NCI-H82 (cell line): ENCODE measurements at places on chromosomes 16 and 17.

DNA sequence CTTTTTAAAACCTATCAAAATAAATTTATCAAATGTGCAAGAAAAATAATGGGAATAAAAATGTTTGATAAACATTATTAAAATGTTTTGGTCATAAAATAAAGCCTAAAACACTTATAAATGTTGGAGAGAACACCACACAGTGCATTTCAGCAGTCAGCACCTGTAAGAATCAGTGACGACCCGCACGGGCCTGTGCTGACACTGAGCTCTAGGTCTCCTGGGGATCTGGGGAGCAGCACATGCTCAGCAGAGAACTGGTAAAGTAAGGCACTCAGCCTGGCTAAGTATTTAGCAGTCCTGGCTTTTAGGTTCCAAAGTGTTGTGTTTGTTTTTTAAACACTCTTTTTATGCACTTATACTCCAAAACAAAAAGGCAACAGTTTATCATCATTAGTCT is 46.9 kb downstream of the HELZ start:
- no peak for DNase-seq

DNA sequence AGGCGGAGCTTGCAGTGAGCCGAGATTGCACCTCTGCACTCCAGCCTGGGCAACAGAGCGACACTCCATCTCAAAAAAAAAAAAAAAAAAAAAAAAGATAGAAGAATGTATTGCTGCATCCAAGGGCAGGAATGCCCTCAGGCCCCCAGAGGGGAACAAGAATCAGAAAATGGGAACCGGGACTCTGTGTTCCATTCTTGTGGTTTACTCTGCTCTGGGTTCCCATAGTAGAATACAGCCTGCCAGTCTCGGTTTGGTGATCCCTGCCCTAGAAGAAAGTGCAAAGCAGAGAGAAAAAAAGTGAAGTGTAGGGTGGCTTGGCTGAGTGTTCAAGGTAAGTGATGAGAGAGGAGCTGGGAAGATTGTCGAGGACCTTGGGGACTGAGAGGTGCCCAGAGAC is 27.4 kb upstream of the KDM6B start:
- DNase-seq = no peak

DNA sequence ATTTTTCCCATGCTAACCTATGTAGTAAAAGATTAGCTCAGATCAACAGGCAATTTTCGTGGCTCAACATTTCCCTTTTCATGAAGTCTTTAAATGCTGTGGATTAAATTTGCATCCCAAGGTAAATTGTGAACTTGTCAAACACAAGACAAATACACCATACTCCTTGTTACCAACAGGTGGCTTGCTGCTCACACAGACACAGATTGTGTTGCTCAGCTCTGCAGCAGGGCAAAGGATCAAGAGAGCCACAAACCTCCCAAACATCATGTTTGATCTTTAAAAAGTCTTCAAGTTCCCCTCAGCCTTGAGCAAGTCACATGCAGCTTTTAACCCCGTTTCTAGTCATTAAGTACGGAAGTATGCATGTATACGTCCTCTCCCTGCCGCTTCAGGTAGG is 119.6 kb upstream of the CNTNAP4 start:
- DNase-seq = no peak

DNA sequence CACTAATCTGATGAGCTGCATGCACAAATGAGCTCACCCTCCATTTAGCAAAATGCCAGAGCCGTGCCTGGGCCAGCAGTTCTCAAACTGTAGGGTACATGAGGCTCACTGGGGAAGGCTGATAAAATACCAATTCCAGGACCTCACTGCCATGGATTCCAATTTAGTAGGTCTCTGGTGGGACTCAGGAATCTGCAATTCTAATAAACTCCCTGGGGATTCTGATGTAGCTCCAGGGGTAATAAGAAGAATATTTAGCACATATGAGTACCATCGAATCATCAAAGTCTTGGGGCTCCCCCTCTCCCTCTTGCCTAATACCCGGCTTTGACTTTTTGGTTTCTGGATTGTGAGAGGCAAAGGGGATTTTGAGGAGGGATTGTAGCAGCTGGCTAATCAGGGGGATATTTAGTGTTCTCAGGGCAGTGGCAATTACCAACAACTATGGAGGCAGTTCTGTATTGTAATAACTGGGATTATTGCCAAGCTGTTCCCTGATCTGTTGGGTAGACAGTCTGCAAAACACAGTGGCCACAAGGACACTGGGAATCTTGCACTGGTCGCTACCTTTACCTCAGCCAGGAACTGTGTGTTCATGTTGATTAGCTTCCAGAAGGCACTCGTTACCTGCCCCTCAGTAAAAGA is 140.4 kb downstream of the SHISA9 start:
- peak; percentile 96 for DNase-seq

DNA sequence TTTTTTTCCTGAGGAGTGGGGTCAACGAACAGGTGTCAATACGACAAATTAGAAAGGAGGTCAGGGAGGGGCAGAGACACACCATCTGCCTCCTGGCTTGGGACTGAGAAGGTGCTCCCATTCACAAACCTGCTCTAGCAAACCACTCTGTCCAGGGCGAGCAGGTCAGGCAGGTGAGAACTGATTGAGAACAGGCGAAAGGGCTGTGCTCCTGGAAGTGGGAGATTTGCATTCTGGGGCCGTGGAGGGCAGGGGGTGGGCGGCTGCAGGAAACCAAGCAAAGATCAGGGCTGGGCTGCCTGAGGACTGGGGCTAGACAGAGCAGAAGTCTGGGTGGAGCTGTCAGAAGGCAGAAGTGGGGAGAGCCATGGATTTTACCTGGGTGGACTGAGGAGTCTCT is 98.9 kb upstream of the NLRP1 start:
- DNase-seq = peak; percentile 31

DNA sequence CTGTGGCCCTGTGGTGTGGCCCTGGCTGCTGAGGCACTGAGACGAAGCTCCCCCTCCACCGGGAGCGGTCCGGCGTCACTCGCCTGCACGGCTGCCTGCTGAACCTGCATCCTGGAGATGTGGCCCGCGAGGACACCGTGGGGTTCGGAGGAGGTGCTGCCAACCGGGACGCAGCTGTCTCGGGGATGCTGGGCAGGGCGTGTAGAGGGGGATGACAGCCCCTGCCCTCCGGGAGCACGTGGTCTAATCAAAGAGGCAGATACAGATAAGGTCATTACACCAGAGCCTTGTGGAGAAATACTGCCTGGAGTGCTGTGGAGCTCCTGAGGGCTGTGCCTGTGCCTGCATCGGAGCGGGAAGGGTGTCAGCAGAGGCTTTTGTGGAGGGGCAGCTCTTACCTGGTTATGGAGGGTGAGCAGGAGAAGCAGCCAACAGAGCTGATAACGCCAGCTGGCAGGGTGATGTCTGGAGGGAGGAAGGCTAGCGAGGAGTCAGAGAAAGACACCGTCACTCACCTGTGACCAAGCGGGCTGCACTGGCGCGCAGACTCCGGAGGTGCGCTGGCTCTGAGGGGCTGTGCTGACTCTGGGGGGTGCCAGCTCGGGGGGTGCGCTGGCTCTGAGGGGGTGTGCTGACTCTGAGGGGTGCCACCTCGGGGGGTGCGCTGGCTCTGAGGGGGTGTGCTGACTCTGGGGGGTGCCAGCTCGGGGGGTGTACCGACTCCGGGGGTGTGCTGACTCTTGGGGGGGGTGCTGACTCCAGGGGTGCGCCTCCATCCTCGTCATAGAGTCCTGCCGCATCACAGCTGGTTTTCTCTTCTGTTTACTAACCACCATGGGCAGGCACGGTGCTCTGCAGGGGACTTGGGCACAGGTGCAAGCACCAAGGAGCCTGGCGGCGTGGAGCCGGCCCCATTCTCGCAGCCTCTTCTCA is 104.7 kb upstream of the CHMP6 start:
- DNase-seq = no peak

GRCh38 chr16:88697831-88698615 is 8.2 kb downstream of the RNF166 start:
- peak; percentile 14 for DNase-seq

DNA sequence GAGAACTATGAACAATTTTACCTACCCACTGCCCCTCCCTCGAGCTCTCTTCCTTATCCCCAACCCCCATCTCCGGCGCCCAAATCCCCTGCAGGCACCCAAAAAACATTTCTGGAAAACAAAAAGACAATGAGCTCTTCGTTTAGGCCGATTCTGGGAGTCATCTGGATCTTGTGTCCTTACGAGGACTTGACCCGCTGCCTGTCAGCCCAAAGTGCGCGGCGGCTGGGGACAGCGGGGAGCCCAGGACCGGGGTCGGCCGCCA is 524 bp downstream of the STRADA start:
- DNase-seq = no peak

DNA sequence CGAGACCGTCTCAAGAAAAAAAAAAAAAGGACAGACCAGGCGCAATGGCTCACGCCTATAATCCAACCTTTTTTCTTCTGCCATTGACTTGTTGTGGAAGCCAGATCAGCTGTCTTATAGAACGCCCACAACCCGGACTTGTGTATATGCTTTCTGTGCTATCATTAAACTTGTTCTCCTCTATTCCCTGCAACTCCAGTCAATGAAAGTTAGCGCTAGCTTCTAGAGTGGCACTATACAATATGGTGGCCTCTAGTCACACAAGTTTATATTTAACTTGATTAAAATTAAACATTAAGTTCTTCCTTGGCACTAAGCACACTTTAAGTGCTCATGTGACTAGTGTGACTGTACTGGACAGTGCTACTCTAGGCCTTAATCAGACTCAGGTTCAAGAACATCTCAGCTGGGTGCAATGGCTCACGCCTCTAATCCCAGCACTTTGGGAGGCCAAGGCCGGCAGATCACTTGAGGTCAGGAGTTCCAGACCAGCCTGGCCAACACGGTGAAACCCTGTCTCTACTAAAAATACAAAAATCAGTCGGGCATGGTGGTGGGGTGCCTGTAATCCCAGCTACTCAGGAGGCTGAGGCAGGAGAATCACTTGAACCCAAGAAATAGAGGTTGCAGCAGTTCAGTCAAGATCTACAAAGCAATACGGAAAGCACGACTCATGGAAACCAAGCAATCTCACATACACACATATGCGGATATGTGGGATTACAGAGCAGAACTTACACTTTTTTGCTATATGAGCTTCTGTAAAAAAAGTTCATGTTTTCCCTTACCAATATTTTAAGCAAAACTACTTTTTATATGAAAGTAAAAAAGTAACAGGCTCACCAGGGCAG is 18.8 kb upstream of the GLG1 start:
- DNase-seq = no peak

DNA sequence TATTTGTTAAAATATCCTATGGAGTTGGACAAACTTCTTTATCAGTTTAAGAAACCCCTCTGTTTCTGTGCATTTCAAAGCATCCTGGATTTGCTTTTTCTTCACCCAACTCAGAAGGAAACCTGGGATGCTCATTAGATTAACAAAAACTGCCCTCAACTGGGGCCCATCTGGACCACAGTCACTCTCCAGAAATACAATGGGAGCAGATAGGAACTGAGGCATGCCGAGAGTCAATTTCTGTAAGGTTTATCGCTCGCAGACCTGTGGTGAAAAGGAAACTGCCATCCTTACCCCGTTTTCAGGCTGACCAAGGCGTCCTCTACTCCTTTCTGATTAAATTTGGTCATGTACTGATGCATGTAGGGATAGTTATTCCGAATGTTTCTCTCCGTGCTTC is 360.3 kb downstream of the GRIN2A start:
- DNase-seq = no peak

DNA sequence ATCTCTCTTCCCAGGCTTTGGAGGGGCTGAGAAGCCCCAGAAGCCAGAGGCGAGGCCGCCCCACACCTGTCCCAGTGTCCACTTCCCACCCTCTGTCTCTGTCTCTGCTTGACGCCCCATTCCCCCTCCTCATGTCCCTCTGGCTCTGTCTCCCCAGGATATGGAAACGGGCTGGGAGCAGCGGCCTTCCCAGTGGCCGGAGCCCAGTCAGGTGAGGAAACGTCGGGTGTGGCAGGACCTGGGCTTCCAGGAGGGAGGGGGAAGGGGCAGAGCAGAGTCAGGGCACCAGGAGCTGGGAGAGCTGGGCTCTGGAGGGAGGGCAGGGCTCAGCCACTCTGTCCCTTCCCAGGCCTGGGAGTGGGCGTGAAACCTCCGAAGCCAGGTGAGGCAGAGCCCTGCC is 10.6 kb upstream of the PKMYT1 start:
- DNase-seq = no peak

DNA sequence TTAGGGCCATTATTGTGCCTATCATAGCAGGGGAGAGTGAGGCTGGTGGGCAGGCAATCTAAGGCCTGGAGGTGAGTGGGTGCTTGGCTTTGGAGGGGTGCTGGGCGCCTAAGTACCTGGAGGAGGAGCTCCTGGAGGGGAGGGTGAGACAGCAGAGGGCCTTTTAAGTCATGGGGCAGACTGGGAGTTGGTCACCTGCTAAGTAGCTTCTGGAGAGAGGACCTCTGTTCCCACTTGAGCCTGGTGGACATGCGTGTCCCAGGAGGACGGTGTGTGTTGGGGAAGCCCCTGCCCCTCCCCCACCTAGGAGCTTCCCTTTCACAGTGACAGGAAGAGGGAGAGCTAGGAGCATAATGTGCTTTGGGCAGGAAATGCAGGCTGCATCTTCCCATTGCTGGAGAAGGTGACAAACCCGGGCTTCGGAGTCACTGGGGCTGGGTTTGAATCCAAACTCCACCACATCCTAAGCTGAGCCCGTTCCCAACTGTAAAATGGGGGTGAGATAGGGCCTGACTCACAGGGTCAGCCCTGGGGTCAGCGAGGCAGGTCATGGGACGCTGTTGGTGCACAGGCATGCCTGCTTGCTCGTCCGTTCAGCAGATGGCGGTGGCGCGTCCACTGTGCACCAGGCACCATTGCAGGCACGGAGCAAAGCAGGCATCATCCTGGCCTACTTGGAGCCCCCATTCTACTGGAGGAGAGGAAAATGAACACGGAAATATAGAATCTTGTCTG is 37.9 kb downstream of the CMIP start:
- DNase-seq = no peak

- no peak for DNase-seq
Observed at GRCh38 chr16:50996830-50997186, 154.3 kb downstream of the SALL1 start.

GRCh38 chr17:10107316-10108165 is 90.9 kb downstream of the GAS7 start:
- DNase-seq = no peak

DNA sequence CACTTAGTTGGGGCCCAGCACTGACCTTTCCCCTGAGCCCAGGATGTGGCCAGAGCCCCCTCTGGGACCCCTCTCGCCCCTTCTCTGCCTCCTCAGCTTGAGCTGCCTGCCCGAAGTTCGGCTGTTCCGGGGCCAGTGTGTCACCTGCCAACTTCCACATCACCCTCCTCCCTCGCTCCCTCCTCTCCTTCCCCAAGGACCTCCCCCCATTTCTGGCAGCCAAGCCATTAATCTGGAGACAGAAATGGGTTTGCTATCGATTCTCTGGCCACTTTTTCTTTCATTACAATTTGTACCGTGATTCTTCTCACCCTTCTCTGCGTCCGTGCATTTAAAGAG is 8.8 kb upstream of the ADAM11 start:
- no peak for DNase-seq
